ENCODE measurements at places on chromosomes 5 and 9. TPM values are rescaled to one million over a fixed set of nuclear protein-coding genes. Genes with fewer than 3 reads are reported as not detected.

DNA sequence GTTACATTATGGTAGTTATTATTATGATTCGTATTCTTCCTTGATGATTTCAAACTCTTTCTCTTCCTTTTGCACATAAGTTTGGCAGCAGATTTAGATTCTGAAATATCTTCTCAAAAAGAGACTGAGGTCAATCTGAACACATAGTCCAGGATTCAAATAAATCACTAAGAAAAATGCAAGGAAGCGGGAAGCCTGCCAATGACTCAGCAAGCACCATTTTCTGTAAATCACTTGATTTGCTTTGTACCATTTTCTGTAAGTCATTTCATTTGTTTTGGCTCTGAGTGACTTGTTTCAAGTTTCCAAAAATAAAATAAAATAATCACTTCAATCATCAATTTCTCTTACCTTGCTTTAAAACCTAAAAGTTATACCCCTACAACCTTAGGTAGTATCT is 24.6 kb upstream of the GLIS3 start:
- no peak for DNase-seq

The INSL6 gene
- not detected for total RNA-seq

The C5 gene
- total RNA-seq = 4.9 TPM

DNA sequence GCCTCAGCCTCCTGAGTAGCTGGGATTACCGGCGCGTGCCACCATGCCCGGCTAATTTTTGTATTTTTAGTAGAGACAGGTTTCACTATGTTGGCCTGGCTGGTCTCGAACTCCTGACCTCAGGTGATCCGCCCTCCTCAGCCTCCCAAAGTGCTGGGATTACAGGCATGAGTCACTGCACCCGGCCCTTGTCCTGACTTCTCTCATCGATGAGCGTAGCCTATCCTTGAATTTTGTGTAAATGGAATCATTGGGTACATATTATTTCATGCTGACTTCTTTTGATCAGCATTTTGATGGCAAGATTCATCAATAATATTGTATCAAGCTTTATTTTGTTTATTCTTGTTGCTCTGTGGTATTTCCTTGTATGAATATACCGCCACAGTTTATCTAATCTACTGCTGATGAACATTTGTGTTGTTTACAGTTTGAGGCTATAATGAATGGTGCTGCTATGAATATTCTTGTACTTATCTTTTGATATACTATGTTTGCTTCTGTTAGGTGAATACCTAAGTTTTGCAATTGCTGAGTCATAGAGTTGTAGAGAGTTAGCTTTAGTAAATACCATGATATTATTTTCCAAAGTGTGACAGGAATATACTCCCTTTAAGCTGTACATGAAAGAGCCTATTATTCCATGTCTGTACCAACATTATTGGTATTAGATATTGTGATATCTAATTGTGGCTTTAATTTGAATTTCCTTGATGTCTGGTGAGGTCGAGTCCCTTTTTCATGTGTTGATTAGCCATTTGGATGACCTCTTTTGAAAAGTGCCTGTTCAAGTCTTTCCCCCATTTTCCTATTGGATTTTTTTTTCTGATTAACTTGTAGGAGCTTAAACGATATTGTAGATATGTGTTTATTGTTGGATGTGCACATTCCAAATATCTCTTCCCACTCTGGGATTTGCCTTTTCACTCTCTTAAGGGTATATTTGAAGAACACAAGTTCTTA is 107.5 kb downstream of the RGS3 start:
- no peak for DNase-seq

The PSMB7 gene
- total RNA-seq = 88.1 TPM

The SLC25A2 gene
- total RNA-seq = not detected

DNA sequence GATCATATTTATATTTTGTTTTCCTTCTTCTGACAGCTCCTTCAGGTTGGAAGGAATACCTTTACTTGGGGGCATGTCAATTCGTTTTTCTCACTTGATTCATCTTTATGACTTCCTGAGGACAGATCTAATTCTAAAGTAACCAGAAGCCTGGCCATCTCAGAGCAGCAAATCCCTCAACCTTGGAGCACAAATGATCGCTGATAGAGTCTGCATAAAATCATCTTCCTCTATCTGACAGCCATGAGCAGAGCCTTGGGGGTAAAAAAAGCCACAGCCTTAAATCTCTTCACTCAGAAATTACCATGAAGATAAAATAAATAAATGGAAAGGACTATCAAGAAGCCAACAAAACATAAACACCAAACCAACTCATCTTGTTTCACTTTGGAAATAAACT is 325.8 kb downstream of the PRR16 start:
- DNase-seq = no peak

DNA sequence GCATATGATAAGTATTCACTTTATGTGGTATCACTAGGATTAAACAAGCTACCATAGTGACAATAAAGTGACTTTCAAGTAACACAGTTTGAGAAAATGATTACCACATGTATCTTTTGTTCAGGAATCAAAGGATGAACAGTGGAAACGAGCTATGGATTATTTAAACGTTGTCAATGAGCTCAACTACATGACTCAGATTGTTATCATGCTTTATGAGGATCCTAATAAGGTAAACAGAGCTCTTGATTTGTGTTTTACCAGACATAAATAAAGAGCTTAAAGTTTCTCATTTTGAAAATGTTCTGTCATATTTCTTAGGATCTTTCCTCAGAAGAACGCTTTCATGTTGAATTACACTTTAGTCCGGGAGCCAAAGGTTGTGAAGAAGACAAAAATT is 57.4 kb downstream of the PPIP5K2 start:
- no peak for DNase-seq

- DNase-seq = no peak
Measured at GRCh38 chr5:133147815-133148567, 96.2 kb downstream of the HSPA4 start.

The ADRA1B gene
- 5.5 TPM for total RNA-seq

The ZNF483 gene
- 21.1 TPM for total RNA-seq

The LCN2 gene
- total RNA-seq = 18.8 TPM

The ELAVL2 gene
- 1.7 TPM for total RNA-seq

DNA sequence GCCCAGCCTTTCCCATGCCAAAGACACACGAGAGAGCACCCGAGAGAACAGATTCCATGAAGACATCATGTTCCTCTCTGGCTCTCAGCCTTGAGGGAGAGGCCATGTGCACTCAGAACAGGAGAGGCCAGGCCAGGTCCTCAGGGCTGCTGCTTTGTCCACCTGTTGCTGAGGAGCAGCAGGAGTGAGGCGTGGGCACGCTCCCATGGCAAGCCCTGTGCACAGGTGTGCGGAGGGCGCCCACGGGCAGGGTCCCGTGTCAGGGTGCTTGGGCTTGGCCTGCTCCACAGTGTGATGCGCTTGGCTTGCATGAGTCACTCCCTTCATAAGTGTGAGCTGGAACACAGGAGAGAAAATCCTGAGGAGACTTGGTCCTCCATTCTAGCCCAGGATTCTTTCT is 27.4 kb downstream of the ZNF354A start:
- DNase-seq = no peak

The RAI14 gene
- total RNA-seq = 36.1 TPM

DNA sequence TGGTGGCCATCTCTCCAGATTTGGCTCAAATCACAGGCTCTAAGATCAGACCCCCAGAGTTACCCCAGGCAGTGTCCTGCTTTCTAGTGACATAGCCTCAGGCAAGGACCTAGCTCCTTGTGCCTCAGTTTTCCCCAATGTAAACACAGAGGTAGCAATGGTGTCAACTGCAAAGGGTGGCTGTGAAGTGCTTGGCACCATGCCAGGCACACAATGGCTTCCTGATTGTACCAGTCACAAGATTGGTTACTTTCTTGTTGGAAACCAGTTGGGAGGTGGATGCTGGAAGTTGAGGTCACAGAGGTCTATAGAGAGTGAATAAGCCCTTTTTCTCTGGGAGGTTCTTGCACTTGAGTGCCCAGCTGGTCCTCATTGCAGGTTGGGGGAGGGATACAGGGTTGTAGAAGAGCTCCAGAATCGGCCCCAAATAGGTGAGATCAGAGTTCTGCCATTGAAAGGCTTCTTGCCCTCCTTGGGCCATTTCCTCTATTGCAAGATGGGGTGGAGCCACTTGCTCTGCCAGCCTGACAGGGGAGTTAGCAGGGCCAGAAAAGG is 2.3 kb downstream of the STKLD1 start:
- DNase-seq = no peak

GRCh38 chr5:8012131-8012977 is 143.4 kb downstream of the MTRR start:
- DNase-seq = no peak

DNA sequence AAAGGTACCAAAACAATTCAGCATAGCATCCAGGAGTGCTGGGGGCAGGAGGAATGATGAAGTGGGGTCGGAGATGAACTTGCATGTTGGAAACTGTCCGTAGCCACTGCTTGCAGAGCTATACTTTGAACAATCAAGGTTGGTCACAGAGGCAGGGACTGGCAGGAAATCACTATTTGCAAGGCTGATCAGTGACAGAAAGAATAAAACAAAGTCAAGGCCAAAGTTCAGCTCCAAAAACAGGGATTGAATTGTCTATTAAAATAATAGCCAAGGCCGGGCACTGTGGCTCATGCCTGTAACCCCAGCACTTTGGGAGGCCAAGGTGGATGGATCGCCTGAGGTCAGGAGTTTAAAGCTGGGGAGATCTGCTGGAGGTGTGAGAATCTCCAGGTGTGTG is 18.7 kb upstream of the SPRY4 start:
- no peak for DNase-seq

DNA sequence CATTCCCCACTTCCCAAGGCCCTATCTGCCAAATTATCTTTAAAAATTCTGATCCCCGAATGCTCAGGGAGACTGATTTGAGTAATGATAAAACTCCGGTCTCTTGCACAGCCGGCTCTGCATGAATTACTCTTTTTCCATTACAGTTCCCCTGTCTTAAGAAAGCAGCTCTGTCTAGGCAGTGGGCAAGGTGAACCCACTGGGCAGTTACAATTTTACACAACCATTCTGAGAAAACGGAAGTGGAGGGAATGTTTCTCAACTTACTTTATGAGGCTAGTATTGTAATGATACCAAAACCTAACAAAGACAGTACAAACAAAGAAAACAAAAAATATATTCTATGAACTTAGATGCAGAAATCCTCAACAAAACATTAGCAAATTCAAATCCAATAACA is 100.0 kb downstream of the MCTP1 start:
- DNase-seq = no peak

DNA sequence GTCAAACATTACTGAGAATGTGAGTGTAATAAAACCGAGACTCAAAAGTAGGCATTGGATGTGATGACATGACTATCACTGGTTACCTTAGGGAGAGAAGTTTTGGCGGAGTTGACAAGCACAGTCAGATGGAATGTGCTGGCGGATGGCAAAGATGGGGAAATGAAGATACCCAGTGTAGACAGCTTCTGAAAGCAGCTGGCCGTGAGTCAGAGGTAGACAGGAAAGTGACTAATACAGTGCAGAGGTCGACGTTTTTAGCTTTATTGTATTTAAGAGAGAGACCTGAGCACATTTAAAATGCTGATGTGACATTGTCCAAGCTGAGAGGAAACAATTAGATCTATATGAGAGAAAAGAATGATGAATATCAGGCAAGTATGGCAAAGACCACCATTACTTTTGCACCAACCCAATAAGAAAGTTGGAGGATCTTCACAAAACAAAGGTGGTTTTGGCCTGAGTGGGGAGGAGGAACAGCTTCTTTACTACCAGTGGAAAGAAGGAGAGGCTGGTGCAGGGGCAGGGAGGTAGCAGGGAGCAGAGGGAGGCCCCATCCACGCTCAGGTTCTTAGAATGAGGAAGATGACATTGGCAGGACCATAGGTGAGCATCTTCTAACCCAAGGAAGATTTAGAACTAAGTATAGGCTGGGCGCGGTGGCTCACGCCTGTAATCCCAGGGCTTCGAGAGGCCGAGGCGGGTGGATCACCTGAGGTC is 36.7 kb upstream of the KCNIP1 start:
- no peak for DNase-seq

The FAM169A gene
- 21.5 TPM for total RNA-seq

The SVEP1 gene
- 20.0 TPM for total RNA-seq

The MACIR gene
- total RNA-seq = 3.8 TPM

- DNase-seq = no peak
Measured at GRCh38 chr5:34598177-34598794, 57.8 kb upstream of the RAI14 start.

DNA sequence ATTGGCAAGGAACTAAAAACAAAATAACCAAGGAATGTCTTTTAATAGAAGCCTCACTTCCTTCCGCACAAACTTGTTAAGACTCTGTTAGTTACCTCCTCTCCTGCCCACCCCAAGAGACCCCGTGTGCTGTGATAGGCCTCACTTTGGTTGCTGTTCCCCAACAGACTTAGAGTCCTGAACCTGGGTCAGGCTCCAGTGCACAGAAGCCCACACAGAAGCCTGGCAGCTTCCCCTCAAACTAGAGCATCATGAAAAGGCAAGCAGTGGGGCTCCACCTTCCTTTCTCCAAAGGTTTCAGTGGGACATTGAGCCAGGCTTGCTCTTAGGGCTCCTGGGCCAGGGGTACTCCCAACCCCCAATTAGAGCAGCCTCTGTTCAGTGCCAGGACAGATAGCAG is 230.5 kb downstream of the ESM1 start:
- no peak for DNase-seq

The PRSS3 gene
- total RNA-seq = not detected
